ENCODE measurements at places on chromosomes 4 and X.
A peak's percentile ranks its signal among the peaks of the same experiment; 100 is the strongest.

DNA sequence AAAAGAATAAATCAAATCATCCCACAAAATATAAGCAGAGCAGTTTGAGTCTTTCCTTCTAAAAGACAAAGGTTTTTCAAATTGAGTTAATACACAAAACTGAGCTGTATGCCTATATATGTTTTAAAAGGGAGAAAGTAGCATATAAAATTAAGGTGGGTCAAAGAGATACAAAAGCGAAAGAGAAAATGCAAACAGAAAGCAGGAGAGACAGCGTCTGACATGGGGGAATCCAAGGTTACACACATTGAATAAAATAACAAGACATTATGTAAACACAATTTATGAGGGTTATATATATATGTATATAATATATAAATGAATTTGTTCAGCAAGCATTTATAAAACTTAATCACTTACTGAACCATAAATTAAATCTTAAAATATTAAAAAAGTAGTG lies 276.1 kb upstream of the LCORL start:
- DNase-seq = no peak

DNA sequence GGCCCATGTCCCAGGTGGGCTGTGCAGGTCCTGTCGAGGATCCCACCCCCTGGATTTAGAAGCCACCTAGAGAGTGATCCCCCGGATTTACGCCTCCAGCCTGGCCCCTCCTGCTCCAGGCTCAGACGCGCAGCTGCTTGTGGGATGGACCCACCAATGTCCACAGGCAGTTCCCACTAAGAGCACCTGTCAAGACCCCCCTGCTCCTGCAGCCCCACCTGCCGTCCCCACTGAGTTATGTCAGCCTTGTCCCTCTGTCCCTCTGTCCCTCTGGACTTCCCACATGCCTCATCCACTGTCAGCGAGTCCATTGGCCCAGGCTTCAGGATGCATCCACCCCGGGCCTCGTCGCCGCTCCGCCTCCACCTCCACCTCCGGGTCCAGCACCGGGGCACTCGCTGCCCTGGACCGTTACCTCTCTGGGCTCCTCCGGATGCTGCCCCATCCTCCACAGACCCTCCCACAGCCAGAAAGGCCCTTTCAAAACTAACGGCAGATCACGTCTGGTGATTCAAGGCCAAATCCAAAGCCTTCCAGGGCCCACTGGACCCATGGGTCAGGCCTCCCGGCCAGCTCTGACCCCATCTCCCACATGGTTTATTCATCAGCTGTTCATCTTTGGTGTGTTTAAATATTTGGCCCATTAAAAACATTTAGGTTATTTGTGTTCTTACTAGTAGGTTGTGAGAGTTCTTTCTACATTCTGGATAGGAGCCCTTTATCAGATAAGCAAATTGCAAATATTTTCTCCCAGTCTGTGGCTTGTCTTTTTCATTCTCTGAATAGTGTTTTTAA lies 28.3 kb downstream of the HTRA3 start:
- no peak for DNase-seq

GRCh38 chrX:41009850-41010846 lies 75.1 kb upstream of the USP9X start:
- DNase-seq = peak; percentile 32

DNA sequence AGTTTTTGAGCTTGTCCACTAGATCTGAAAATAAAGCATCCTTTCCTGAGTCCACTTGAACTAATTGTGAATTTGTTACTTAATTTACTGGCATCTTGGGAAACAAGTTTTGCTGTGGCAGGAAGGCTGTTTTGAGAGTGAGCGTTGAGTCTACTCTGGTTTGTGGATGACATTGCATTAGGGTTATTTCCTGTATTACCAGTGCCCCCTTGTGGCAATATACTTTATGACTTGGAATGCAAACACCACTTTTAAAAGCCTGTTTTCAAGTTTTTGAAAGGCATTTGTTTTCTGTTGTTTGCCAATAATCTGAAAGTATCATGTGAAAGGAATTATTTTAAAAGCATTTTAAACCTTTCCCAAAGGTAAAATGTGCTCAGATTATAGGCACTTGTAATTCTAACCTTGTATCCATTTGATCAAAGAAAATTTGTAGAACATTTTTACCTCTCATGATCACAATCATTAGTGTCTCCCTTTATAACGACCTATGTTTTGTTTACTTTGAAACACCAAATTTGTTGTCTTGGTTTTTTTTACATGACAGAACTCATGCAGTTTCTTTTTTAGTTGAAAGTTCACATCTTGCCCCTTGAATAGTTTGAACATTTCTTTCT lies 18.0 kb upstream of the CYP2U1 start:
- DNase-seq = no peak

DNA sequence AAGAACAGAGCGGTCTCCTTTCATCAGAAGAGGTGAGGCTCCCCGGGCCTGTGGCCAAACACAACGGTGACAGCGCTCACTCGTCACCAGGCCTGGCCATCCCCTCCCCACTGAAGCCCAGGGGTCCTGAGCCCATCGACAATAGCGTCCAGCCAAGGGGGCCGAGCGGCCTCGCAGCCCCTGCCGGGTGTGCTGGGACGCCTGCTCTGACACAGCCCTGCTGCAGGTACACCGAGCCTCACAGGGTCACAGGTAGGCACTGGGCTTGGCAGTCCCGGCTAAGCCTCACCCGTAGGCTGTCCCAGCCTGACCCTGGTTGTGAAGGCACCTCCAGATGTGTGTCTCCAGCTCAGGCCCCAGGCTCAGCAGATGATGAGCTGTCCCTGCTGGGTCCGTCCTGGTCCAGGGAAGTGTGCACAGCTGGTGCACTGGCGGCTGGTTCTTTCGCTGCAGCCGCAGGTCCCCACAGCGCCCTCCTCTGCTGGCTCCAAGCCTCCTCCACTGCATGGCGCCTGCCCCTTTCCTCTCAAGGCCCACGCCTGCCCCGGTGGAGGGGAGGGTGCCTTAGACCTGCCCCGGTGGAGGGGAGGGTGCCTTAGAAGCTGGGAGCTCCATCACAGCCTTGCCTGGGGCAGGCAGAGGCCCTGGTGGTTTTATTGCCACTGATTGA lies 21.5 kb downstream of the UVSSA start:
- no peak for DNase-seq

Measured in stimulated activated CD8-positive, alpha-beta memory T cell treated with anti-CD3 and anti-CD28 coated beads, Interleukin-7, amount 100 ng/mL, for 48 hours (primary cell).